Progenitor cell of endocrine pancreas (in vitro differentiated cells): ENCODE measurements at places on chromosomes 7 and 10.

- no peak for DNase-seq
Measured at GRCh38 chr10:8054494-8055407, at the start of gene GATA3. GATA3 (plus strand) TSS chr10:8054688; CDS start chr10:8055656, 968 bp downstream.

DNA sequence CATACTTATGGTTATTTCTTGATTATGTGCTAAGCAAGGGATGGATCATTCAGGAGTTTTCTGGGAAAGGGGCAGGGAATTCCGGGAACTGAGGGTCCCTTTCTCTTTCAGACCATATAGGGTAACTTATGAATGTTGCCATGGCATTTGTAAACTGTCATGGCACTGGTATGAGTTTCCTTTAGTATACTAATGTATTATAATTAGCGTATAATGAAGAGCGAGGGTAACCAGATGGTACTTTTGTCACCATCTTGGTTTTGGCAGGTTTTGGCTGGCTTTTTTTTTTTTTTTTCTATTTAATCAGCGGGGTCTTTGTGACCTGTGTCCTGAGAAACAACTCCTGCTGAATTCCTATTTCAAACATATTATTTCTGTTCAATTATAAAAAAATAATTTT, 237.6 kb upstream of the PTER start:
- no peak for DNase-seq

DNA sequence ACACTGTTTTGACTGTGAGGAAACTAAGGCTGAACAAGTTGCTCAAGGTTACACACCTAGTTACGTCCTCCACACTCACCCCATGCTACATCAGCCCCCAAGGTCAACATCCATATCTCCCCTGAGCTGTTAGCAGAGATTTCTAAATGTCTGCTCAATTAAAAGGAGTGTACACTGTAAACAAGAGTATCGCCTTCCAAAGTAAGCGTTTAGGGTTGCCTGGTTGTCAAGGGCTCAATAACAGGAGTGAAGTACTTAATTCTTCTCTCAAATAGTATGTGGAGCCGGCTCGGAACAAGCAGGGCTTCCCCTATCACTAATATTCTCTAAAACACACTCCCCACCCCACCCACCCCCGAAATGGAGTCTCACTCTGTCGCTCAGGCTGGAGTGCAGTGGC, 412.8 kb upstream of the GALNT17 start:
- DNase-seq: no peak

DNA sequence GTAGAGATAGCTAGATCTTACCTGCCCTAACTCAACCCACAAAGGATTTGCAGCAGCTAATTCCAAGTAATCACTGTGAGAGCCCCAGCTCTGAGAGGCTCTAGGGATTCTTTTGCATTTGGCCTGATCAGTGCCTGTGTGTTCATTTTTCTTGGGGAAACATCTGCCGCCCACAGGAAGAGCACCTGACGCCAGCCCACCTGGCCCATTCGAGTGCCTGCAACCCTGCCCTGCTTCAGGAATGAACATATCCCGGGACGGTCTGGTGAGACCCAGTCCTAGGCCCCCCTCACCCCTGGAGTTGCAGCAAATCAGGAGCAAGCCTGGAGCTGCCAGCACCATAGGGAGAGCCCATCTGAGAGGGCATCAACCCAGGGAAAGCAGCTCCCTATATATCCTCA, 38.8 kb downstream of the GSDME start:
- DNase-seq: no peak

GRCh38 chr7:68760556-68760955, 837.7 kb upstream of the AUTS2 start:
- DNase-seq: no peak

GRCh38 chr10:132574288-132574687, 36.7 kb downstream of the INPP5A start:
- DNase-seq: no peak

- DNase-seq: no peak
Measured at GRCh38 chr7:74149603-74150002, 24.6 kb upstream of the EIF4H start.

DNA sequence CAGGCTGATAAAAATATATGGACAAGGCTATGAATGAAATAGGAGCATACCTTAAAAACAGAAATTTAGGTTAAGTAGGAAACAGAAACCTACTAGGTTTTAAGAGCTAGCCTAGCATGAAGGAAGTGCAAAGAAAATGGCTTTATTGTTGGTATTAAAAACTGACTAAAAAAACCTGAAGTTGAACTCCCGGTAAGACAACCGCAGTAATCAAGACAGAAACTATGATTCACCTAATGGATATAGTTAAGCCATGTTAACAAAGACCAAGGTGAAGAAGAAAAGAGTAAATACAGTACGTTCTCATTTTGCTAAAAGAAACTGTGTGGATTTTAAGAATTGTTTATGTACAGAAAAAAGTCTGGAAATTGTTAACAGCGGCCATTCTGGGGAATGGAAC, 2.5 kb downstream of the RTKN2 start:
- no peak for DNase-seq

DNA sequence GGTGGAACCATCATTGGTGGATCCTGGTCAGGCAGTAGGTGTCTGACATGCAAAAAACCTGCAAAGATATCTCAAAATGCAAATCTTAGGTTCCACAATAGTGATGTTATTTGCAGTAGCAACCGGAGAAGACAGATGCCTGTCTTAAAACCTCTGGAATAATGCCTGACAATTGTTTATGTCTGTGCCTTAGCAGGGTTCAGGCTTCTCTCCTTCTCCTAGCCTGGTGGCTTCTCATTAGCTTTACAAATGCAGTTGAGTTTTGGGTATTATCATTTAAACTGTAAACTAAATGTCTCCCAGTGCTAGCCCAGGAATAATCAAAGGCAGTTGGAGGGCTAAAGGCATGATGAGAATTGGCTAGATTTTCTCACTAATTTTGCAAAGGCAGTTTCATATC, 146.3 kb upstream of the NRG3 start:
- no peak for DNase-seq

DNA sequence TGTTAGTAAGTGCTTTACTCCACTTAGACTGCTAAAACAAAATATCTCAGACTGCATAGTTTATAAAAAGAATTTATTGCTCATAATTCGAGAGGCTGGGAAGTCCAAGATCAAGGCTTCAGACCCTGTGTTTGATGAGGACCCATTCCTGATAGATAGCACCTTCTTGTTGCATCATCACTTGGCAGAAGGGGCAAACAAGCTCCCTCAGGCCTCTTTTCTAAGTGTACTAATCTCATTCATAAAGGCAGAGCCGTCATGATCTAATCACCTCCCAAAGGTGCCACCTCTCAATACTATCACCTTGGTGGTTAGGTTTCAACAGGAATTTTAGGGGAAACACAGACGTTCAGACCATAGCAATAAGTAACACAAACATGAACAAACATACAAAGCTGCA, 55.4 kb downstream of the CRPPA start:
- DNase-seq: no peak

- DNase-seq: no peak
Measured at GRCh38 chr7:107236862-107237261, 68.1 kb downstream of the HBP1 start.

GRCh38 chr10:22704942-22705341, 9.4 kb downstream of the PIP4K2A start:
- no peak for DNase-seq

- DNase-seq: no peak
Measured at GRCh38 chr10:123848564-123849457, 42.8 kb downstream of the CPXM2 start.

- no peak for DNase-seq
Measured at GRCh38 chr7:152120210-152120609, 94.7 kb downstream of the GALNT11 start.

- DNase-seq: no peak
Measured at GRCh38 chr7:154415709-154416399, 363.7 kb downstream of the DPP6 start.

- no peak for DNase-seq
Measured at GRCh38 chr10:74081192-74081803, 69.3 kb downstream of the AP3M1 start.

DNA sequence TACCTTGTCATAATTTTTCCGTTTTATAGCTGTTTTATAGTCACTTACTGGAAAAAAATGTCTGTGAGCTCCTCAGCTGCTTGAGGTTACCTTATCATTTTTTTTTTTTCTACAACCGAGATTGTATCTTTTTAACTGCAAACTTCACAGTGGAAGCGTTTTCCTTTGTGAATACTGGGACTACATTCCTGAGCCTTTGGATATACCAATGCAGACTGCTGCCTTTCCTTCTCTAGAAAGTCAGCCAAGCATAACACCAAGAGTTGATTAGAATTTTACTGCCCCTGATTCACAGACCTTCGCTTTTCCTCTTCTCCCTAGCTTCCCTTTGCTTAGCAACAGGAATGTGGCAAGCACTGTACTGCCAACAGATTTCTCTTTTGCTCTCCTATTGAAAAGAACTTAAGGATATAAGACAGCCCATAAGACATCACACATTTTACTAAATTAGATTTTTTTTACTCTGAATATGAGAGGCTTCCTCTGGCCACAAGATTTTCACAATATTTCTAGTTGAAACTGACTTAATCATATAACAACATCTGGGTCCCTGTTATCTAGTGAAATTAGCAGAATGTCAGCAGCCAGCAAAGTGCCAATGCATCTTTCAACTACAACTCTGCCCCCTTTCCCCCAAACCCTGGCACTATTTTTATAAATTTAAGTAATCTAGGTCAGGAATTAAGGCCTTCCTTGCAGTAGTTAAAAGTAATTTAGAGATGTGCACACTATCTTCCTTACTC, 170.6 kb downstream of the PRKG1 start:
- DNase-seq: no peak

DNA sequence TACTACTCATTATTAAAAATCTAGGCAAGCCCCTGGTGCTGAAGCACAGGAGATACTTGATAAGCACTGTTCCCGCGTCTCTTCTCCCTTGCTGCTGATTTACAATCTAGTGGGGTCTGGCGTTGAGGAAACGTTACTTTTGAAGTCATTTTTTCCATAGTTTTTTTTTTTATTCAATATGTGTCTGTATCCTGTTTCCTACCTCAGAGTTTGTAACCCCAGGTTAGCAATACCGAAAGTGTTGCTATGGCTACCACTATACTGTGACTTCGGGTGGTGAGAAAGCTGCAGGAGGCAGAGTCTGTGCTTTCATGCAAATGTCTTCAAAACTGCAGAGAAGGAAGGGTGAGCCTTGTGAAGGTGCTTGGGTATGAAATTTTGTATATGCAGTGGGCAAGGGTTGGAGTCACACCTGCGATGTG, 458.8 kb upstream of the GHITM start:
- DNase-seq: no peak

DNA sequence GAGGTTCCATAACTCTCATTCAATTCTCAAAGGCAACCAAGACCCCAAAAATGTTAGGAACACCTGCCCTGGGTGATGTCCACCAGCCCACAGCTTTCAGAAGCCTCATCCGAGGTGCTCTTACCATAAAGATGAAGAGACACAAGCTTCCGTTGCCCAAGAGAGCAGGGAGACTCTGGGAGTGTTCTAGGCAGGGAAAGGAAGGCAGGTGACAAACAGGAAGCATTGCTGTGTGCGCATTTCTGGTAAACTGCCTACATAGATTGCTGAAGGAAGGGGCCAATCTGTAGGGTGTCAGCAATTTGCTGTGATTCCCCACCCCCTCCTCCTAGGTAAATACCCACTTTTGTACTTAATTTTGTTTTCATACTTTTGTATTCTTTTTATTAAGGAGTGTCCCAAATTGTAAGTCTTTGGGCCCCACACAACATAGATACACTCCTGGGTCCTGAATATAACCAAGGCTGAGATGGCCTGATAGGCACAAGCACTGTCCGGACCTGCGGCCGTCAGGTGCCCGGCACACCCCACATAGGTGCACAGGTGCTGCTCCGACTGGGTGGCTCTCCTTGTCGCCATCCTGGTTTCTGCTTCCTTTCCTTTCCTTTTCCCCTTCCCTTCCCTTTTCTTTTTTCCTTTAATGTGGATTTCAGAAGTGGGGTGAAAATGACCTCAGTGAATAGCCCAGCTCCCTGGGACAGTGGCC, 51.4 kb upstream of the SMNDC1 start:
- no peak for DNase-seq

DNA sequence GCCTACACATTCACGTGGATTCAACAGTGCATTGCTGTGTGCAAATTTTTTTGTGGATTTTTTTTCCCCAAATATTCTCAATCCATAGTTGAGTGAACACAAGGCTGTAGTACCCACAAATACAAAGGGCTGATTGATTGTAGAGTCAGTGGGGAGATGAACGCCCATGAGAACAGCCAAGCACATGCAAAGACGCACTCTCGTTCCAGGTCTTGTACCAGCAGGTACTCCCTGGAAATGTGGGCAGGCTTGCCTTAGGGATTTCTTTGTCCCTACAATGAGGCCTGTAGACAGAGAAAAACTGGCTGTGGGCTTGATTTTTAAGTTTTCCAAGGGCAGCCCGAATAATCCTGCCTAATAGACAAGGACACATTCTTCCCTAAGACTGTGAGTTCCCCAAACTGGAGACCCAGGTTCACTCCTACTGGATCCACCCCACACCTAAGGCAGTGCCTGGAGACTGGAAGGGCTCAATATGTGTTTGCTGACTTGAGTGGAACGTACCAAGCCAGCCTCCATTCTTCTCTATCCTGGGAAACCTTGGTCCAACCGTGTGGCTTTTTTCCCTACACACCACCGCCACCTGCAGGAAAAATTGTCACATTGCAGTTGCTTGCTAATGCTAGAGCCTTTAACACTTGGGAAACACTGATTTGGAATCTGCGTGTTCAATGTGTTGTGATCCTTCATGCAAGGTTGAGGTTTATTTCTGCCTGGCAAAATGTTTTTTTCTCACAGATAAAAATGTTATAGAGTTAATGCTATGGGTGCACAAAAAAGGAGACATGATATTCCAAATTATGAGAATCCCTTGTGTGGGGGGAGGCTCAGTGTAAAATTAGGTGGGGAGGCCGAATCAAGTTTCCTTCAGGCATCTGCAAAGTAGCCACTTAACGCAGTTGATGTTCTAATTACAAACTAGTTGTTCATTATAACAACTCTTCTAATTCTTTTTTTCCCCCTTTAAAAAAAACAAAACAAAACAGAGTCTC, 49.3 kb downstream of the PPP1R17 start:
- peak; percentile 59 for DNase-seq

DNA sequence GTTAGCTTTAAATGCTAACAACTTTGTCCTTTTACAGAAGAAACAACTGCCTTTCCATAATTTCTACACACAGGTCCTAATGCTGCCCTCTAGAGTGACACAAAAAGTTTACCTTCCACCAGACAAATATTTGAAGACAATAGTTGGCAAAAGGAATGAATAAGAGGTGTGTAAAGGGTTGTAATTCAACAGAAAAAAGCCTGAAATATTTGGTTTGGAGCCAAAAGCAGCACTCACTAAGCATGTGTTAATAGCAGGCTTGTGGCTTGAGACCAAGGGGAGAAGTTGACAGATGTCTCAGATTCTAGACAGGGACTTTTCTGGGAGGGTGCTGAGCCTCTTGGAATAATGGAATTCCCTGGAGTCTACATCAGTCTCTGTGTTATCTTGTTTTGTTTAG, 156.2 kb upstream of the GALNT17 start:
- no peak for DNase-seq

- DNase-seq: no peak
Measured at GRCh38 chr7:92987538-92987937, 130.2 kb downstream of the SAMD9 start.

DNA sequence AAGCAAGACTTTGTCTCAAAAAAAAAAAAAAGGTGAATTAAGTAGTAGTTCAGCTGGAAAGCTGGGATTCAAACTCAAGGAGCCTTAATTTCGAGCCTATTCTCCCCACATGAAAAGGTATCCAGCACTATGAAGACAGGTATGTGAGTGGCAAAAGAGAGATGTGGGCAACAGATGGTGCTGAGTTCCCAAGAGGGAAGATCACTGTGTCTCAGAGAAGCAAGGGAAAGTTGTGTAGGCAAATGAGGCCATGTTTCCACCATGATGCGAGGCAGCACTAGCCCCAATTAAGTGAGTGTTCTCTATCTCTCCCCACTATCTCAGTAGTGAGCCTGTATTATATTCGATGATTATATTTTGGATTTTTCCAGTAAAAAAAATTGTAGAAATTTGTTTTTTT, 19.8 kb upstream of the ST7 start:
- DNase-seq: no peak
